Umbilical cord (tissue), 2 donors: ENCODE measurements at places on chromosomes 4 and X. TPM values are rescaled to one million over a fixed set of nuclear protein-coding genes. Genes with fewer than 3 reads are reported as not detected.

Gene CRLF2
- 3.9 TPM for total RNA-seq

Gene BMX
- 8.7 TPM for total RNA-seq

Gene AADAT
- 6.0 TPM for total RNA-seq

Gene MFAP3L
- total RNA-seq: 2.9 TPM

Gene RIPPLY1
- not detected for total RNA-seq
